ENCODE measurements at places on chromosomes 2 and 18.

DNA sequence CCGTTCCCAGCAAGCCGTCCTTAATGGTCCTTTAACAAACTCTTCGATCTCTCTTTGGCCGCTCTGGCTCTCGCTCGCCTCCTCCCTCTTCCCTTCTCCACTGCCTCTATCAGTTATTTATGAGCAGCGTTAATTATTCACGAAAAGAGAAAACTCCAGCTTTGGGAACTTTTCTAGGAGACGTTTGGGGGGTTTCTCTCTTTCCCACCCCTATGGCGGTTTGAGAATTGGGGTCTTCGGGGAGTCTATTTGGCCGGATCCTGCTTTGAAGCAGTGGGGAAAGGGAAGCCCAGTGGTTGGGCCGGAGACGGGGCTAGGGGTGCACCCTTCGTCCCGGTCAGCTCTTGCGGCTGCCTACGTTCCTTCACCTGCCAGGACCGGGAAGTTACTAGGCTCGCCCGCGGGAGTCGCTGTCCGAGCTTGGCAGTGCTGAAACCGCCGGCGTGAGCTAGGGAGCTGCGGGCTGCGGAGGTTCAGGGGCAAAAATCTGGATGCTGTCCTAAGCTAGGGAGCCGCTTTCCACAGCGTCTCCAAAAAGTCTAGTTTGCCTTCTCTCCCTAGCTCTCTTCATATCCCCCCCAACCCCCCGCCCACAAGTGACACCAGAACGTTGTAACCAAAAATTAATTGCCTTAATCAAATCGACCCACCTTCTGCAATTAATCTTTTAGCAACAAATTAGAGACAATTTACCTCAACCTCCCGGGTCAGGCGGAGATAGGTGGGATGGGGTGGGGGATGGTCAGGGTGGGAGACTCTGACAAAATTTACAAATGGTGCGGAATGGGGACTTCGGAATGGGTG is 8.9 kb upstream of the SKOR2 start:
- DNase-seq: peak; percentile 78

GRCh38 chr2:179022685-179023084 is 27.3 kb downstream of the CCDC141 start:
- DNase-seq: no peak

GRCh38 chr2:172804423-172804822 is 68.8 kb downstream of the RAPGEF4 start:
- no peak for DNase-seq

DNA sequence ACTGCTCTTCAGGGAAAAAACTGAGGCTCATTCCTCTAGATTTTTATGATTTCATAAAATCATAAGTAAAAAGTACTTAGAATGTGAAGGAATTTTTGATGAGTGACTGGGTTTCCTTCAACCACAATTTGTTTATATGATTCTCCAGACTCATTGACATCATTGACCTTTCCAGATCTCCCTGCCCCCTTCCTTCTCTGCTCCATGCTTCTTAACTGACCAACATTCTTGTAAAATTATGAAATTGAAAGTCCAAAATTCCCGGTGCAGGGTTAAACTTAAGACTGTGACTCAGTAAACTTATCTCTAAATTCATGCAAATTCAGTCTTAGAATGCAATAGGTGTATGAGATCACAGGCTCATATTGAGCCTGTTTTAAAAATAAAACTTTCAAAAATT is 648.9 kb downstream of the TDRD15 start:
- no peak for DNase-seq

DNA sequence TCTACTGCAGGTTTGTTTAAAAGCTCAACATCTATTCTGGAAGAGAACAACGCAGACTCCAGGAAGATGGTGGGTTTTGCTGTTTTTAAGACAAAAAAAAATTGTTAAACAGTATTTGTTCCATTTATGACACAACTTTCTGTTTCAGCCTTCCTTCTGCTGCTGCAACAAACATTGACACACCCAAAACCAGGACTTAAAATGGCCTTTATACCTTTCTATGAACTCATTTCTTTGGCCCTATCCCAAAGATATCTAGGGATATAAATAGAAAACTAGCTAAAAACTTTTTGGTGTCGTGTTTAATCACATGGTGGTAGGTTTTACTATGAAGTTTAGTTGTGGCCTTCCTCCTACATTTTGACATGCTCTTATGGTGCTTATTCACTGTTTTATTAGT is 964 bp upstream of the GALNT3 start:
- DNase-seq: no peak

- peak; percentile 84 for DNase-seq
These were observed 81.5 kb downstream of the PRPF40A start for GRCh38 chr2:152635635-152636298.

DNA sequence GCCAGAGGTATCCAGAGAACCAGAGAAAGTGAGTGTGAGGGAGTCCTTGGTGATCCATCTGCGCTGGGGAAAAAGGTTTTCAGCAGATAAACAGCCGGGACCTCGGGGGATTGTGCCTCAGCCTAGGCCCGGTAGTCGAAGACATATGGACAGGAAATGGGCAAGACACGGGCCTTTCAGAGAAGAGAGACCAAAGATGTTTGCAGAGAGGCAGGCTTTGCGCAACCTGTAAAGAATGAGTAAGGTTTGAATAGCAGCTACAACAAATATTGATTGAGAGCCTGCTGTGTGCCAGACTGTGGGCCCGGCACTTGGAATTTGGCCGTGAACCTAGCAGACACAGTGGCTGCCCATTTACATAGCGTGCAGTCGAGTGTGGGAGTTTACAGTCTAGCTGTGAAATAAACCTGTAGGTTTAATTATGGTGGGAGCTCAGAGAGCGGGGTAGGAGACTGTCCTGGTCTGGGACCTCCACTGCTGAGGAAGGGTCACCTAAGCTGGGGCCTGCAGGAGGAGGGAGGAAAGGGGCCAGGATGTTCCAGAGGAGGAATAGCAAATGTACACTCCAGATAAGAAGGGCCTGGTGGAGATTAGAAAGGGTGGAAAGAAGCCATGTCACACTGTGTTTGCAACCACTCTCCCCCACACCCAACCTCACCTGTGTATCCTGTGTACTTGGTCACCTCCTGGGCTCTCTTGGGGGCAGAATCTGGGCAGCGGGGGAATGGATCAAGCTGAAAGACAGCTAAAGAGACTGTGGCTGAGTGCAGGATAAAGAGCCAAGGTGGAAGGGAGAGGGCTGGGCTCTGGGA is 3.0 kb downstream of the SH2D6 start:
- DNase-seq: no peak

DNA sequence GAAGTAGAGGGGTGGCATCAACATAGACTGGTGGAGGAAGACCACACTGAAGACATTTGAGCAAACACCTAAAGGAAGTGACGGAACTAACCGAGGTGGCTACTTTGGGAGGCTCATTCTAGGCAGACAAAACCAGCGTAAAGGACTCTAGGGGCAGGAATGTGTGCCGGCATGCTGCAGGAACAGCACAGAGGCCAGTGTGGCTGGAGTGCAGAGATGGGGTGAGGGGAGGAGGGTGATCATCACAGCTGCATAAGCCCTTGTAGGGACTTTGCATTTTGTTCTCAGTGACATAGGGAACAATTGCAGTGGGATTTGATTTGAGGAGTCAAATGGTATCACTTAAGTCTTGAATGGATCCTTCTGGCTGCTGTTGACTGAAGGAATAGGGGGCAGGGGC is 253.5 kb downstream of the NCKAP5 start:
- DNase-seq: no peak

DNA sequence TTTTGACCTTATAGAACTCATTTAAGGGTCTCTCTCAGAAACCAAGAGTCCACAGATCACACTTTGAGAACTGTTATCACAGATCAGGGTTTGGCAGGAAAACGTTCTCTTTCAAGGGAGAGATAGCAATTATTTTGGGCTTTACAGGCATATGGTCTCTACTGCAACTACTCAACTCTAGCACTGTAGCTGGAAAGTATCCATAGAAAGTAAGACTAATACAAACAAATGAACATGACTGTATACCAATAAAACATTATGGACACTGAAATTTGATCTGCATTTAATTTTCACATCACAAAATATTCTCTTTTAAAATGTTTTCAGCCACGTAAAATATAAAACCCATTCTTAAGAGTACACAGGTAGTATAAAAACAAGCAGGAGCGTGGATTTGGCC is 100.5 kb downstream of the TRIP12 start:
- no peak for DNase-seq

DNA sequence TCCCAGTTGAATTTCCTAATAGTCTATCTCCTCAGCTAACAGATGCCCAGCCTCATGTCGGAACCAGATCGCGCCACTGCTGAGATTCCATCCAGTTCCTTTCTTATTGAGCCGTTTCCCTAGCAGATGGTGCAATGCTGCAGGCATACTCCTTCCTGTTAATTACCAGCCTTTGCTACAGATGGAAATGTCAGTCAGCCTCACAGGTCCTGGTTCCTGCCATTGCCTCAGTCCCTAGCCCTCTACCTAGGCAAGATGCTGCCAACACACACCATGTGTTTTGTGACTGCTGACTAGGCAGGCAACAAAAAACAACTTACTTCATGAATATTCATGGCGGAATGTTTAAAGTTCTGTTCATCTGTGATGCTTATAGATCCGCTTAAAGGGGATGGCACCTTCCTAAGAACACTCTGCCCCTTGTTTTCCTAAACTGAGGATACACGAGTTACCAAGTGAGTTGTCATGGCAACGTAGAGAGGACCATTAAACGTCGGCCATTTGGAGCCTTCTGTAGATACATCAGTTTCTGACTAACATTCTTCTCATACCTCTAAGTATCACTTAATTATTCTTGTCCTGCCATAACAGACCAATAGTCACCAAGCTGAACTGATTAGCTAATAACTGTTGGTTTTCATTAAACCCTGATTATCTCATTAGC is 749.5 kb downstream of the RNF144A start:
- DNase-seq: no peak

DNA sequence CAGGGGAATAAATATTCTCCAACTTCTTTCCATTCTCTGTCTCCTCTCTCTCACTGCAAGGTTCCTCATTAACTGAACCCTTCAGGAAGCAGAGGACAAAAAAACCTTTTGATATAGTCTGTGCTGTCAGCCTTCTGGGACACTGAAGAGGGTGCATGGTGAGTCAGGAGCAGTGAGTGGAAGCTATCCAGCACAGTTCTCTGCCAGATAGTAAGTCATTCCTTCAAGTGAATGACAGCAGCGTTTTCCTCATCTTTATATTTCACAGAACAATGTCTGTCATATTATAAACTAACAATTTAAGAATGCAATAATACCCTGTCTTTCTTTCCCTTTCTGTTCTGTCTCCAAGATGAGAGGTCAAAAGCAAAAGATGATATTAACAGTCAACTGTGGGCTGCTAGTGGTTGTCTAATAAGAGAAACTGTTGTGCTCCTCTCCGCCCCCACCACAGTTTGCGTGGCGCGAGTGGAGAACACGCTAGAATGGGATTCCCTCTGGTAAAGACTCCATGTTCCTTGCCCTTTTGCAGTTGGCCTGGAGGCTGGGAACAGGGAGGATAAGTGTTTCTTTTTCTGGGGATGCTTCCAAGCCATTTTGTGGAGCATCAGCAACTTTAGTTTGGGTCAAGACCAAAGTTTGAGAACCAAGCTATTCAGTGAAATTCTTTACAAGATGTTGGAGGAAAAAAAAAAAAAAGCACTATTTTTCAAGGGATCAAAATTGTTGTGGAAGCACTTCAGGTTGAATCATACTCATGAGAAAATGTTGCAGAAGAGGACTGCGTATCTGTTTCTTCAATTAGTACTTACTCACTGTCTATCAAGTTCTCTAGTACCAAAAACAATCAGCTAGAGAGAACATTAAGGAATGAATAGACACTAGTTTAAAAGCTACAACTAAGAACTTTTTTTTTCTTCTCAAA is 430.2 kb downstream of the SETBP1 start:
- DNase-seq: no peak

DNA sequence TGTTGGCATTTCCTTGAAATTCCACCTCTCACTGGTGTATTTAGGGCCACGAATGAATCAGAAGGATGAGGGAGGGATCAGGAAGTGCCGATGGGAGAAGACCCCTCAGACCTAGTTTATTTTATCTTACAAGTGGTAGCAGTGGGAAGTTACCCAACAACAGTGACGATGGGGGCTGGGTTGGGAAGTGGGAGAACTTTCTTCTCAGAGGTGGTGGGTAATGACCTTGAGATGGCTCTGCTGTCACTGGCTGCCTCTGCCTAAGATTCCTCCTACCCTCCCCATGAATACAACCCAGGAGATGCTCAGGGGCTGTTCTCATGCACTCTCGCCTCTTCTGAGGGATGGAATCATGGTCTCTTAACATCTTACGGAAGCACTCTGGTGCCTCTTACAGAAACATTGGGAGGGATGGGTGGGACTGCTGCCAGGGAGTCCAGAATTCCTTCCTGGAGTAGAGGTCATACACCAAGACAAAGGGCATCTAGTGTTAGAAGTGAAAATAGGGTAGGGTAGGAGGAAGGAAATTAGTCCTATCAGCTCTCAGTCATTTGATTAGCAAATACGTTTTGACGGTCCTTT is 58.5 kb upstream of the TXNDC2 start:
- DNase-seq: no peak
